Activated CD4-positive, alpha-beta memory T cell treated with anti-CD3 and anti-CD28 coated beads for 36 hours (primary cell): ENCODE measurements at places on chromosomes 7 and 10.

DNA sequence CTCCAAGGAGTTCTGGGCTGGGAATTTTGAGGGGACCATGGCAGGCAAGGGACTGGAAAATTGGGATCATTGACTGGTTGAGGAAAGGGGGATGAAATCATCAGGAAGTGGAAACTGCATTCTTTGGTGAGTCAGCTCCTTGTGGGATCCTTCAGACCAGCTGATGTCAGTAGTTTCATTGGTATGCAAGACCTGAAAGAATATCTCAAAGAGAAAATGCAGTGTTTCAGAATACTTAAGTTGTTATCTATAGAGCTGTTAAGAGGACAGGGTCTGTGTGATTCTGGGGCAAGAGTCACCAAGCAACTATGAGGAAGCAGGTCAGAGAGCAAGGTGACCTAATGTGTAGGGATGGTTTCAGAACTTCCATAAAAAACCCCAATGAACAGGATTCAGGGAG lies 595.9 kb upstream of the AUTS2 start:
- no peak for DNase-seq

DNA sequence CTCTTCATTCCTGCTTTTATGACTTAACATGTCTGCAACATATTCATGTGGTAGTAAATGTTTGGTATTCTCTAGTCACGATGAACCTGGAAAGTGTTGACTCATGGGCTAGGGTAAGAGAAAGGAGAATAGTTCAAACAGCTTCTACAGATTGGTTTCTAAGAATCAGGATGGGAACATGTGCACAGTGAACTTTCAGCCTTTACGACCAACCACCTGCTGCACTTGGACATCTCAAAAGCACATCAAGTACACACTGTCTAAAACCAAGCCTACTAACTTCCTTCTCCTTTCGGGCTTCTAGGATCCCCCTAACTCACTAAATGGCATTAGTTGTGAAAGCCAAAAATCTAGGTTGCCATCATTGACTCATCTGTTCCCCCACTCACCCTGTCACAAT lies 85.5 kb downstream of the CUL2 start:
- DNase-seq, result no peak

DNA sequence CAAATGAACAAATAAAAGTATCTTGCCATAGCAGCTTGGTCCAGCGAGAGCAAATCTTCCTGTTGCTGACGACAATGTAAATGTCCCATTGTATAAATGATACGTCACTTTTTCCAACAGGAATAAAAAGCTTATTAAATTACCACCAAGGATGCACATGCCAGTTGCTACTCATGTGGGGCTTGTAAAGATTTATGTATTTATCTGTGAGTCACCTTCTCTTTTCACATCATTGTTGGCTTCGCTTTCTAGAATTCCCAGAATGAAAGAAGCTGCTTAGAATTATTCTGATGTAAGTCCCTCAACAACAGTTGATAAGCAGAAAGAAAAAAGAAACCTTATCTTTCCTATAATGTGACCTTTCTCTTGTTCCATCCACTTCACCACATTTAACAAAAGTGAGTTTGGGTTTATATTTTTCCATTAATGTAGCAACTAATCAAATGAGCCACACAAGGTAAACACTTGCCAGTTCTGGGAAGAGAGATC lies 22.4 kb downstream of the DNAJC12 start:
- DNase-seq, result no peak

- no peak for DNase-seq
Observed at GRCh38 chr10:10865913-10866312, 151.8 kb upstream of the CELF2 start.

DNA sequence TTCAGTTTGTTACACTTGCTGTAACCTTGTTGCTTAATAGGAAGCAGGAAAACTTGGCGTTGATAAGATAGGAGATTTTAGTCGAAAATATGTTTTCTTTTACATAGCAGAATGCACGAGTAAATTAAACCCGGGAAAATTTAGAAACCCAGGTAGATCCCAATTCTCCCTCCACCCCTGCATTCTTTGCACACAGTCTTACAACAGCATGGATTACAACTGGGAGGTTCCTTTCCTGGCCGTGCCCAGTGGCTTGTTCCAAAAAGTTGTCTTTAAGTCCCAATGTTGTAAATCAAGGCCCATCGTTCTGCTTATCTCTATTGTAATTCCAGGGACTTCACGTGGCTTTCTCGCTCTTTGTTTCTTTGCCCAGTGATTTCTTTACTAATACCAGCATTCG lies 1.1 kb upstream of the DPY19L1 start:
- no peak for DNase-seq

- DNase-seq, result peak; percentile 3
Observed at GRCh38 chr10:110444004-110444337, 53.7 kb upstream of the DUSP5 start.

DNA sequence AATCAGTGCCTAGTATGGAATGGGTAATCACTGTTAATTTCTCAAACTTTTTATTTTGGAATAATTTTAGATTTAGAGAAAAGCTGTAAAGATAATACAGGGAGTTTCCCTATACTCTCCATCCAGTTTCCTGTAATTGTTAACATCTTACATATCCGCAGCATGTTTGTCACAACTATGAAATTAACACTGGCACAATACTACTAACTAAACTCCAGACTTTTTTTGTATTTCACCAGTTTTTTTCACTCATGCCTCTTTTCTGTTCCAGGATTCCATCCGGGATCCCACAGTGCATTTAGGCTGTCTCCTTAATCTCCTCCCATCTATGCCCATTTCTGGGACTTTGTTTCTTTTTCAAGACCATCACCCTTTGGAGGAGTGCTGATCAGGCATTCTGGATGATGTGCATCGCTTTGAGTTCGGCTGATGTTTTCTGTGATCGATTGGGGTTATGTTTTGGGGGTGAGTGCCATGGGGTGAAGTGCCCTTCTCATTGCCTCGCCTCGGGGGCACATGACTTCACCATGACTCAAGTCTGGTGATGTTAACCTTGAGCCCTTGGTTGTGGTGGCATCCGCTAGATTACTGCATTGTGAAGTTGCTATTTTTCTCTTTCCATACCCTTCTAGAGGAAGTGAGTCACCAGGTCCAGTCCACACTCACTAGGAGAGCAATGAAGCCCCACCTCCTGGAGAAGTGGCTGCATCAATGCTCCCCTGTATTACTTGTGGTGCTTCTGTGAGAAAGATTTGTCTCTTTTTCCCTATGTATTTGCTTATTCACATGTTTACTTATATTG lies 43.9 kb upstream of the GRB10 start:
- peak; percentile 73 for DNase-seq

- DNase-seq, result no peak
Observed at GRCh38 chr7:96328016-96328415, 6.1 kb upstream of the SLC25A13 start.
